ENCODE measurements at places on chromosomes 5 and 9. TPM values are rescaled to one million over a fixed set of nuclear protein-coding genes. Genes with fewer than 3 reads are reported as not detected.

GRCh38 chr5:42994246-42994554, 45.9 kb downstream of the ANXA2R start:
- no peak for DNase-seq

GRCh38 chr5:113172231-113172826, 195.7 kb downstream of the DCP2 start:
- DNase-seq = peak; percentile 60

- DNase-seq = no peak
These were observed 203.0 kb downstream of the ICE1 start for GRCh38 chr5:5625491-5625890.

GRCh38 chr9:110479481-110479880, 100.1 kb downstream of the SVEP1 start:
- DNase-seq = no peak

- no peak for DNase-seq
These were observed 605.9 kb upstream of the DAB2 start for GRCh38 chr5:40030661-40031060.

SPINK1 gene
- total RNA-seq = not detected

- DNase-seq = no peak
These were observed 85.4 kb upstream of the CPEB4 start for GRCh38 chr5:173802670-173803165.

FBXL7 gene
- total RNA-seq = not detected

GRCh38 chr5:162068412-162068811, 839 bp downstream of the GABRG2 start:
- DNase-seq = peak; percentile 46

DNA sequence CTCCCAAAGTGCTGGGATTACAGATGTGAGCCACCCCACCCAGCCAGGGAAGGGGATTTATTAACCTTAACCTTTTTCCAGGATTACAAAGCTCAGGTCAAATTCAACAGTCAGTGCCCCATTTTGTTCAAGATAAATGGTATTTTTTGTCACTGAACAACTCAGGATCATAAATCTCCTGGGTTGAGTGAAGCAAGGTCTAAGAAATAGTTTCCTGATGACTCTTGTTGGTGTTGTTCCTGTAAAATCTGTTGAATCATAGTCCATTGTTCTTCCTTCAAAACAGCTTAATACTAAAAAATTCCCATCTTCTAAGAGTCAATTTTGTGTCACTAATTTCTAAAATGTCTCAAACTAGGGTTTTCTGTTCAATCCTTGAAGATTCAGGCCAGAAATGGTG, 33.9 kb upstream of the JMY start:
- no peak for DNase-seq

ADGRV1 gene
- not detected for total RNA-seq

DNA sequence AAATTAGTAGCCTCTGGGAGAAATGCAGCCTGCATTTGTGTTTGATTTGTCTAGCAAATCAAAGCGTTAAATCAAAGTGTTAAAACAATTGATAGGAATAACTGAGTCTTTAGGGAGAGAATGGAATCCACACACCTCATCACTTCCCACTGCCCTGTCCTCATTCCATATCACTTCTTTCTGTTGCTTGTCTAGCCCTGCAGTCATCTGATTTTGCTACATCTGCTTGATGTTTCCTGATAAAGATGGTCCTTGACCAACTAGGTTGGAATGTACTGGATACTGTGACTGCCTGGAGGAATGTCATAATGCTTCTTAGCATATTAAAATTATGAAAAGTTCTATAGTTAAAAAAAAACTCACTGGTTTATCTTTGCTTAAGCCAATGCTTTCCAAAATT, 119.9 kb downstream of the DOCK2 start:
- DNase-seq = no peak

DNA sequence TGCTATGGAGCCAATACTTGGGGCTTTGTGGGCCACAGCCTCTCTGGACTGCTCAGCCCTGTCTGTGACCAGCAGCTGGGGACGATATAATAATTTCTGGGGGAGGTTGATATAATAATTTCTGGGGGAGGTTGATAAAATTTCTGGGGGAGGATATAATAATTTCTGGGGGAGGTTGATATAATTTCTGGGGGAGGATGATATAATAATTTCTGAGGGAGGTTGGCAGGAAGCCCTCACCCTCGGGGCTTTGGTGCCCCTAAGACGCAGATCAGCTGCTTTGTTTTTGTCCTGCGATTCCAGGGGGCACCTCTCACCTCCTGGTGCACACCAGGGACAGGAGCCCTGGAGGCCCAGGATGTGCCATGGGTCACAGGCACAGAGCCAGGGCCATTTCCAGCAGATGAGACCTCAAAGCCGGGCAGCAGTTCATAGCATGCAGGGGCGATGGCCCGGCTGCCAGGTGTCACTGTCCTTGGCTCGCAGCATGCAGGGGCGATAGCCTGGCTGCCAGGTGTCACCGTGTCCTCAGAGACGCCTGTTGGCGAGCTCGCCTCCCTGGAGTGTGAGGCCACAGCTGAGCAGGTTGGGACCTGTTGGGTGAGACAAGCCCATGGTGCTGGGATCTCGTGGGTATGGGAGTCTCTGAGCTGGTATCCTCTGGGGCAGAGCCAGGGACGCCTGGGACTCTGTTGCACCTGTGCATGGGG, 3.8 kb upstream of the TOR4A start:
- DNase-seq = peak; percentile 44

ANKRD18A gene
- not detected for total RNA-seq

- DNase-seq = no peak
These were observed at the start of gene GABRB2 for GRCh38 chr5:161546470-161547301. Gene GABRB2, minus strand, starts transcription at chr5:161546725. Its CDS starts 82 bp downstream, at chr5:161546643.

DNA sequence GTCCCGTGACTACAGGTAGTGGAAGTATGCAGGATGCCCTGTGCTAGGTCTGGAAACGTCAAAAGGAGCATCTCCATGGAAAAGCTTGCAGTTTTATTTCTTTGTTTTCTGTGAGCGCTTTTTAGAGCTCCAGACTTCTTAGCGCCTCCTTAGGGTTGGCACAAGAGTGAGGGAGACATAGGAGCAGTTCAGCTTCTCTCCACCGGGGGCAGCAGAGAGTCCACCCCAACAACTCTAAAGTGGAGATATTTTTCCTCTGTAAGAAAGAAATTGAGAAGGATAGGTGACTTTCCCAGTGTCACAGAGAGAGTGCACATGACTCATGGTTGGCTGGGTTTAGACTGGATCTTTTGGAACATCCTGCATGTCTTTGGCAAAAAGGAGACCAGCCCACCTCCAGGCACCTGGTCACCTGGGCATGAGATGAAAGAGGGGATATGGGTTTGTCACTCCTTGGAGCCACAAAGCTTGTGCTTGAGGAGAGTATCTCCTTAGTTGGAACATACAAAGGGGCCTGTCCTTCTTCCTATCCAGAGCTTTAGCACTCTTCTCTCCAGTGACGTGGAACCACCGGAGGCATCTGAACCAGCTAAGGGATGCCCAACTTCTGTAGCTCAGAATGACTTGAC, 637.7 kb downstream of the SEMA5A start:
- DNase-seq = peak; percentile 73

TRAF2 gene
- total RNA-seq = 11.3 TPM

DNA sequence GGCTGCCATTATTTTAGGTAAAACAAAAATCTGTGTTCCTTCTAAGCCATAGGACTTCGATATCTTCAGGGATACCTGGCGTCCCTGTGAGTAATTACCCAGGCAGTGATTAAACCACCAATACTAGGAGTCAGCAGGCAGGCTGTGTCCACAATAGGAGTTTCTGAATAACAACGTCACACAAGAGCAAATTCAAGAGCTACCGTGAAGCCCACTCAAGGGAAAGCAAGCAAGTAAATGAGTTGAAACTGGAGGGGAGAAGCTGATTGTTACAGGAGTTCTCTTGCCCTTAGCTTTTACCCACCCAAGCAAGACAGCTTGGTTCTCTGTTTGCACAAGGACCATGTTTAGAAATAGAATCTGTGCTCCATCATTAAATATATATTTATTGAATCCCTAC, 50.8 kb downstream of the SEMA5A start:
- DNase-seq = no peak

DNA sequence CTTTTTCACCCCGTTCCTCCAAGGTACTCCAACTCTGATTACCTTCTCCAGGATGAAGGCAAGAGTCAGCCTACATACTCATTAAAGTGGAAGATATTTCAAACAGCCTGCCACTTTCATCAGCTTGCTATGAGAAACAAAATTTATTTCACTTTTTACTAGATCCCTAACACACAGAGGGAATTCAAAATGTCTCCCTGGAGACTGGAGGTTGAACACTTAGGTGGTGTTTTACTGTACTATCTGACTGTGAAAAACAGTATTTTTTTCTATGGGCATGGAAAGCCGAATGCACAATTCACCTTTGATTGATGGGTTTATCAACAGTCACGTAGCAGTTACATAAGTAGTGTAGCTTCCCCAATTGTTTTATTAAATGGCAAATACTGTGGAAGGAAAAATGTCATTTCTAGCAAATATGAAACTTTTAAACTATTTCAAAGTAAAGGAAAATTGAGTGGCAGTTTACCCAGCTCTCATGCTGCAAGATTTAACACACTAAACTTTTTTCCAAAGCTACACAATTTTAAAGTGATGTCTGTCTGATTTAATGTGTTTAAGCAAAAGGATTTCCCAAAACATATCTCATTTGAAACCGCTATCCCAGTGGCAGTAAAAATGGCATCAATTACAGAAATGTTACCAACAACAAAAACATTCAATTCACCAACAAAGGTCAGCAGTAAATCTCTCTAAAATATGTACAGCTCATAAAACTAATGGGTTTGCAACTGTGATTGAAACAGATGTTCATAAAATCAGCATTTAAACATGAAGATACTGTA, 125.0 kb upstream of the TLE4 start:
- peak; percentile 5 for DNase-seq

- DNase-seq = no peak
These were observed 155.4 kb downstream of the DOCK8 start for GRCh38 chr9:370086-370485.

CBY3 gene
- total RNA-seq = not detected
